Suppressor macrophage treated with lipopolysaccharide for 4 hours (primary cell): ENCODE measurements at places on chromosomes 12 and 14.

- peak; percentile 10 for DNase-seq
Measured at GRCh38 chr14:72178517-72178916, 246.3 kb downstream of the RGS6 start.

DNA sequence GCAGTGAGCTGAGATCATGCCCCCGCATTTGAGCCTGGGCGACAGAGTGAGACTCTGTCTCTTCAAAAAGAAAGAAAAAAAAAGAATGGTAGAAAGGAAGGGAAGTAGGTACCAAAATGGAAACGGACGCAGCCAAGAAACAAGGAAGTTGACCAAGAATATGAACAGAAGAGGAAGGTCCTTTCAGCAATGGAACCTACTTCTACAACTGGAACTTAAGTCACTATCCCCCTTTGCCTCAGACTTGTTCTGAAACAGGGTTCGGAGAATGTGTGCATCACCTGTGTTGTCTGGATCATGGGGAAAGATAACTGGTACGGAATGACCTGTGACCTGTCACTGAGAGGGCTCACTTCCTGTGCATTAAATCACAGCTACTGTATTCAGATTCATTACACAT, 43.9 kb upstream of the RNASE1 start:
- DNase-seq, result peak; percentile 55

DNA sequence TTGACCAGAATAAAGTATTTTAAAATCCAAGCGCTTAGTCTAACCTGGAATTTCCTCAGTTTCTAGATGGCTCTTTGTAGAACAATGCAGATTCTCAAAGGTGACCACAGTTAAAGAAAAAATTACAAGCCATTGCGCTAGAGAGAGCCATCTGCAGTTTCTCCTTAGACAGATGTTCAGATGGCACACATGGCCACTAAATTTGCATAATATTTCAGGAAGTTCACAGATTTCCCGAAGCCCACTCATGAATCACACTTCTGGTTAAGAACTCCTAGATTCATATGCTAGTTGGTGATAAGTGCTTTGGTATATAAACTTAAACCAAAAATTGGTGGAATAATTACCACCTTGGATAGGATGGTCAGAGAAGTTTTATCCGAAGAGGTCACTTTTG, 749 bp downstream of the AKAP3 start:
- peak; percentile 88 for DNase-seq

- DNase-seq, result no peak
Measured at GRCh38 chr12:49322367-49322707, 718 bp upstream of the TROAP start.

GRCh38 chr14:82740547-82740946, 1206.9 kb upstream of the SEL1L start:
- DNase-seq, result no peak

DNA sequence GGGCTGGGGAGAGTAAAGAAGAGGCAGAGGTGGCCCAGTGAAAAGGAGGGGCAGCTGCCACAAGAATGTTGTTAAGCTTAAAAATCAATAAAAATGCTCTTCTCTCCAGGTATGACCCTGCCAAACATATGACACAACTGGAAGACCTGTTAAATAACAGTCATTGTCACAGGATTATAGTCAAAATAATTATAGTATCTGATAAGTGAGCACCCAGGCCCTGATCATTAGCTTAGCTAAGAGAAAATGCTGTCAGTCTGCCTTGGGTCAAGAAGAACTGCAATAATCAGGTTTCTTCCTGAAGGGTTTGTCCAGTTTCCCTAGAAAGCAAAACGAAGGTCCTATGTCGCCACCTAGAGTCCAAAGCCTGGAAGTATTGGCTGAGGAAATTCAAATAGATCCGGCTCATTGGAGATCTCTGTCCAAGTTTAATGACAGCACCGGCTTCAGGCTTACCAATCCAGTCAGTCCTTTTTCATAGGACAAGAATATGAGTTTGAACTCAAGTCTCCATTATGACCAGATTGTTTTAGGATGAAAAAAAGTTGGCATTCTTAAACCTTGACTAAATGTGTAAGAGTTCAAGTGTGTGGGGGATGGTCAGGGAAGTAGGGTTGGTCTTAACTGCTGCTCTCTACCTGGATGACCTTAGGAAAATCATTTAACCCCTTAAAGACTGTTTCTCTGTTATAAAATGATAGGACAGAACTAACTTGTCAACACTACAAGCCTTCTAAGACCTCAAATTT, 22.5 kb upstream of the NKX2-8 start:
- DNase-seq, result peak; percentile 75

GRCh38 chr12:88035907-88036289, 6.7 kb upstream of the C12orf50 start:
- no peak for DNase-seq
